ENCODE measurements at places on chromosomes 4 and X.
A peak's percentile ranks its signal among the peaks of the same experiment; 100 is the strongest.

DNA sequence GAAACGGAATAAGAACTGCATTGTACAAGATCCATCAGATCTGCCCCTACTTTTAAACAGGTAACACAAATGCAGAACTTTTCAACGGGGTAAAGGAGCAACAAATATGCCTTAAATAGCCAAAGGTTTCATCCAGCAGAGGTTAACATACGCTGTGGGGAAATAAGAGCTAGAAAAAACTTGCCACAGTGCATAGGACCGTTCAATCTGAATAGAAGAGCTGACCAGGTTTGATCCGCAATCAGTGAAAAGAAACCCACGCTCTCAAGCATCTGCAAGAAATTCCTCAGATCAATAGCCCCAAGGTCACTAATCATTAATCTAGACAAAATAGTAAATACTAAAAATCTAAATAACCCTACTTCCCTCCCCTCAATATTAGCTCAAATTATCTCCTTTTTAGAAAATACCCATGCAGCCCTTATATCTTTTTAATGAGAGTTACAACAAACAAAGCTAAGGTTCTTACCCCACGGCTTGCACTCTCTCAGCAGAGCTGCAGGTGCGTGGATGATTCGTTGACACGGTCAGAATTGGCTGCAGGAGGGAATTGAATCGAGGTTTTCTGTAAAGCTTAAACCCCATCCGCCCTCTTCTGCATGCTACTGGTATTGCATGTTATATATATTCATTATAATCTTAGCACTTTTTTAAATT is at the start of gene TLR10:
Gene TLR10 (minus strand): TSS at position 539 of the 657 bp plus-strand sequence. CDS start 7,400 bp downstream, outside the sequence.
- peak; percentile 67 for DNase-seq

- DNase-seq, result no peak
Measured at GRCh38 chr4:86011117-86011516, 348.7 kb downstream of the MAPK10 start.

DNA sequence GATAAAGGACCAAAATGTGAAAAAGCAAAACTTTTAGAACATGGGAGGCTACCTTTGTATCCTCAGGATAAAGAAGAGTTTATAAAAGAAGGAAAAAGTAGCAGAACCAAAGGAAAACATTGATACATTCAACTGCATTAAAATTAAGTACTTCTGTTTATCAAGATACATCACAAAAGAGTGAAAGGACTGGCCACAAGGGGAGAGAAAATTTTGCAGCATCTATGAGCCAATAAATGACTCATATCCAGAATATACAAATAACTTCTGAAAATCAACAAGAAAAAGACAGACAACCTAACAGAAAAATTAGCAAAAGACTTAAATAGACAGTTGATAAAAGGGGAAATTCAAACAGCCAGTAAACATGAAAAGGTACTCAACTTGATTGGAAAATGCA is 177.1 kb downstream of the RBMX2 start:
- no peak for DNase-seq

- DNase-seq, result no peak
Measured at GRCh38 chr4:128608006-128608405, 201.5 kb upstream of the JADE1 start.

DNA sequence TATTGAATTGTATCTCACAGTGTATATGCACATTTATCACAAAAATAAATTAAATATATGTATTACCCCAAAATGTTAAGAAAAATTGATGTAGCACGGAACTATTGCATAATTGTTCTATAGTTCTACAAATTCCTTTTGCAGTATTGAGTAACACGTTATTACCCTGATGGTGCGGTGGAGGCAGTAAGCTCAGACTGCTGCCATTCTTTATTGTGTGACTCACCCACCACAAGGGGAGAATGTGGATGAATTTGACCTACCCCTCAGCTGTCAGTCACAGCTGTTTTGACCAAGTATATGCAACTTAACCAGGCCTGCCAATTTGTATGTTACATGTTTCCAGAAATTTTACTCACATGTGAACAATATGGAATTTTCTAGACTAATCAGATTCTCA is 506.6 kb downstream of the SH3BGRL start:
- no peak for DNase-seq

GRCh38 chrX:72644946-72645345 is 69.2 kb downstream of the PHKA1 start:
- no peak for DNase-seq

DNA sequence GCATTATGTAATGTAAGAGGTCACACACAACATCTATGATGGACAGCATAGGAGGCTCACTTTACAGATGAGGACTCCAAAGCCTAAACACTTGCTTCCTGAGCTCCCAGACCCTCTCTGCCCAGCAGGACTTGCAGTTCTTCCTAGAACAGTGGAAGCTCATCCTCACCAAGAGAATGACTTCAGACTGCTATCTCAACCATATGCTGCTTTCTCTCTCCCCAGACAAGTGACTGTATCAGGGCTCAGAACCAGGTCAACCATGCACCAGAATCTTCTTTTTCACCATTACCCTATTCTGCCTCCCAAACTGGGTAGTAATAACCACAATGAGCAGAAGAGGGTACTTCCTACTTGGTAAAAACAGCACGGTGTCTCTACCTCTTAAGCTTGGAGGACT is 12.2 kb downstream of the RNF150 start:
- no peak for DNase-seq

DNA sequence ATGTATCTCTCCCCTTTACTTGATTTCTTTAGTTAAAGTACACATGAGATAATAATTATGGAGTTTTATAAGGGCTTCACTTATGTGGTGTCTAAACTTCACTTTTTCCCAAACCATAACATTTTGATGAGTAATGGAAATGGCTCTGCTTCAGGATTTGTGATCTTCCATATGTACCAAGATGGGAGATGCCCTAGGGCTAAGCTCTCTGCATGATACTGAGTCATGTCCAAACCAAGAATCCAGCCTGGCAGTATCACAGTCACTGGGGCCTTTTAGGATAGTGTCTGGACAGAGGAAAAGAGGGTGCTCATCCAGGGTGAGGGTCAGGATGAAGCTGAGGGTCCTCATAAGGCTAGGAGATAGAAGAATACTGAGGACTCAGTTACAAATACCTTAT is 47.9 kb upstream of the PAGE3 start:
- DNase-seq, result no peak

GRCh38 chr4:185358959-185359358 is 36.8 kb downstream of the LRP2BP start:
- DNase-seq, result no peak

GRCh38 chr4:87150498-87151261 is 69.7 kb downstream of the KLHL8 start:
- DNase-seq, result peak; percentile 3

GRCh38 chr4:181599134-181599533 is 644.1 kb upstream of the TENM3 start:
- peak; percentile 12 for DNase-seq

DNA sequence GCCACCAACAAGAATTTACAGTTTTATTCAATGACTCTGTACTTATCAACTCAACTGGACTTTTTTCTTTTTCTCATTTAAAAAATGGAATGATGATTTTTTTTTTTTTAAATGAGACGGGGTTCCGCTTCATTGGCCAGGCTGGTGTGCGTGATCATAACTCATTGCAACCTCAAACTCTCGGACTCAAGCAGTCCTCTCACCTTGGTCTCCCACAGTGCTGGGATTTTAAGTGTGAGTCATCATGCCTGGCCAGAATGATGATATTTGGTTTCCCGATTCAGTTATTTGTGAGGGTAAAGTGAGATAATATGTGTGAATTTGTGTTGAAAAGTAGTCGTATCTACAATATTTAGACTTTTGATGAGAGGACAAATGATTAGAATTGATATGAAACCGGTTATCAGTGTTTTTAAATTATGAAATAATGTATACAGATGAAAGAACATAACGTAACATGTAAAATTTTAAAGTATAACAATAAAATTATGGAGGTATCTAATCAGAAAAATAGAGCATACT is 66.0 kb upstream of the UNC5C start:
- DNase-seq, result no peak

DNA sequence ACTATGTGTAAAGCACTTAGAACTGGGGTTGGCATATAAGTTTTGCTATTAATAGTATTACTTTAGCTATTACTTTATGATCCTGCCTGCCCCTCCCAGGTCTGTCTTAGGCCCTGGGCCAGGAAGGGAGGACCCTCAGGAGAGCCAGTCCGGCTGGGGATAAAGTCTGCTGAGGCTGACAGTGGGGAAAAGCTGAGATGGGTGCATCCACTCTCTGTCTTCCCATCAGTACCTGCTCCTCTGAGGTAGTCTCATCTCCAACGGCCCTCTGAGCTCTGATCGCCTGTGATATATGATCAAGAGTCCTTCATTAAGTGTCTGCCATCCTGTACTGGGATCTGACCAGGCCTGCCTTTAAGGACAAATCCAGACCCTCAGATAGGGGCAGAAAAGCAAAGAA is 156.5 kb upstream of the PJA1 start:
- no peak for DNase-seq

DNA sequence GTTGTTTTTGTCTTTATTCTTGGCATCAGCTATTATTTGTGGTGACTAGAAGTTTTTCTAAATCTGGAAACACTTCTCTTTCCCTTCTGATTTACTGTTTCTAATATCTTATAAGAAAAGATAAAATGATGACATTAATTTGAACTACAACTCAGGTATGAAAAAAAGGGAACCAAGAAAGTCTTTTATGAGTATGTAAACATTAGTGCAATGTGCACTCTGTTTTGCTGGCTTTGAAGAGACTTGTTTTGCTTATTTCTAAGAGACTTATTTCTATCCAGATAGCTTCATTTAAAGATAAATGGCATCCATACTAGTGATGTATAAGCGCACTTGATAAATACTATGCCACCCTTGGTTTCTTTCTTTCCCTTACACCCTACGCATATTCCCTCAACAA is 10.1 kb upstream of the AMBN start:
- DNase-seq, result no peak

DNA sequence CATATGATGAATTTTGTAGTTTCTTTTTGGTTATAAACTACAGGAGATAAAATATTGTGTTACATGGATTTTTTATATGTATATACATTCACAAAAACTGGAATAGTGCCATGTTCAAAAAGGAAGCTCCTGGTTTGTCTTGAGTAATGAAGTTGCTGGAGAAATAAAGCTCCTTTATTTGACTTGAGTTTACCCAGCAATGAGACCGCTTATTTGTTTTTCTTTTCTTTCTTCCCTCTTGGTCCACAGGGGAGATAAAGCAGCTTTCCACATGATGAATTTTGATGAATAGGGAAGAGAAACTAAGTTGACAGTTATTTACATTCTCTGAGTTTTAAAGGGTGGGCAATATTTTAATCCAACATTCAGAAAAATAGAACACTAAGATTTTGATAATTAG is 176.5 kb downstream of the GPM6A start:
- DNase-seq, result no peak

DNA sequence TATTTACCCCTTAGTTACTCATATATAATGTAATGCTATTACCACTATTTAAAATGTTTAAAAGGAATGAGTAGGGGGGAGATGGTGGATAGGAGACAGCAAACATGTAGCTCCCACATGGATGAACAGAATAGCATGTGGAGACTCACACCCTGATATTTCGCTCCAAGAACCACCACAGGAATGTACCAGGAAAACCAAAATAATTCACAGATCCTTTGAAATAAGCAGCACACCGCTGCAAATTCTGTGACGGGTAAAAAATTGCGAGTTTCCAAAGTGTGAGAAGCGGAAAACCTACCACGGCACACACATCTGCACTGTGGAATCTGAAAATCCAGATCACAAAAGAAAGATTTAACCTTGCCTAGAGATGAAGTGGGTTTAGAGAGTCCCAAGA is 428.2 kb downstream of the TLL1 start:
- no peak for DNase-seq

- DNase-seq, result no peak
Measured at GRCh38 chr4:18155067-18156041, 133.8 kb upstream of the LCORL start.

DNA sequence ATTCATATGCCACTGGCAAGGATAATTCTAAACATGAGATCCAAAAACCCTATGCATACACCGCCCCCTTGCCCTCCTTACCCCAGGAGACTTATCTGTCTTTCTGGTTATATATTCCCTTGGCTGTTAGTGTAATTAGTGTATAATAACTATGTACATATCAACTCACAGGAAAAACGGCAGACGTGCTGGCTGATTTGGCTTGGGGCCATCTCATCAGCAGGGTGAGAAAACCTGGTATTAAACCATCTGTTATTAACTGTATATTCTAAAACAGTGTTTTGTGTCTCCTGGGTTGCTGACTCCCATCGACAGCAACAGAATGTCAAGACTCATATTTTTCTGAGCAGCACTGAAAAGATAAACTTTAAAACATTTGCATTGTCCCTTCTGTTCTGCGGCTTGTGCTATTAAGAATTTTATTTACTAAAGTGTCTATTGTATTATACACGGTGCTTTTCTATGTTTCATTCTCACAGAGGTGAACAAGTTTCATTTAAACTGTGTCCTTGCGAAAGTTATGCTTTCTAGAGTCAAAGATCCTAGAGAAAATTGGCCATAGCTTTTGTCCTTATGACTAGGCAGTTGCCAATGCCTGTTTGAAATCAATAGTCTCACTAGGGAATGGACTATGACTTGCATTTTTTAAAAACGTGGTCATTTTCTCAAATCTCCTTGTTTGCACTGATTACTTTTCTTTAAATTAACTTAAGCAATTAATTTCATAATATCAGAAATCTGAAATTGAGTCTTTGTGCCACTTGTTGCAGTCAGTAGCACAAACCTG is 211.5 kb upstream of the MID1 start:
- DNase-seq, result no peak

- no peak for DNase-seq
Measured at GRCh38 chr4:53003959-53004358, 141.8 kb downstream of the RASL11B start.

DNA sequence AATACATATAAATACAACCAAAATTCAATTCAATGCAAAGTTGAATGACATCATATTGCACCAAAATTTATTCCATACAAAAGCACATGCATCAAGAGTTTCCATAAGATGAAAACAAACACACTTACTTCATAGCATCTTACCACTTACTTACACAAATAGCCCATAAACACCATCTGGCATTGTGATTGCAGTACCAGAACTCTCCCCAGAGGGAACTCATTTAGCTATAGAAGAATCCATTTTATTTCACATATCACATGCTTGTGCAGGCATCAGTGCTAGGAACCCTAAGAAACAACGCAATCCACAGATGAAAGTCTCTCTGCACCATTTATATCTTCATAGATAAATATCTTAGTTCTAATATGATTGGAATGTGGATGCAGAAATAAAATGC is 77.9 kb downstream of the SLC7A11 start:
- DNase-seq, result no peak

DNA sequence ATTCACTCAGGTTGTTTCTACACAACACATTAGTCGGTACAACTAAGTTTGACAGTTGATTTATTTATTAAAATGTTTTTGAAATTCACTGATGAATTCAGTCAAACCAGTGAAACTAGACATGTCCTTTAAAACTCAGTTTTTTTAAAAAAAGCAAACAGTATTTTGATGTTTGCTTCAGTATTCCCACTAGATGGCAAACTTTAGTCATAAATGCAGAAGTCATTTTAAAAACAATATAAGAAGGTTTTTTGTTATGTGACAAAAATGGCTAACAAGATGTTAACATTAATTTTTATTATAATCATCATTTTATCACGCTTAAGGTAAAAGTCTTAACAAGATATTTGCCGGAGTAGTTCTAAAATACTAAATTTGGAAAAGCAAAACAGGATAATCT is 1337.8 kb upstream of the DIAPH2 start:
- DNase-seq, result no peak

Measured in NCI-H774 (cell line).